Stimulated activated CD4-positive, alpha-beta T cell treated with anti-CD3 and anti-CD28 coated beads, Interleukin-4, amount 100 ng/mL, for 1 hour (primary cell): ENCODE measurements at places on chromosomes 2 and 18.

GRCh38 chr2:215808996-215809395, 204.4 kb downstream of the MREG start:
- no peak for DNase-seq

DNA sequence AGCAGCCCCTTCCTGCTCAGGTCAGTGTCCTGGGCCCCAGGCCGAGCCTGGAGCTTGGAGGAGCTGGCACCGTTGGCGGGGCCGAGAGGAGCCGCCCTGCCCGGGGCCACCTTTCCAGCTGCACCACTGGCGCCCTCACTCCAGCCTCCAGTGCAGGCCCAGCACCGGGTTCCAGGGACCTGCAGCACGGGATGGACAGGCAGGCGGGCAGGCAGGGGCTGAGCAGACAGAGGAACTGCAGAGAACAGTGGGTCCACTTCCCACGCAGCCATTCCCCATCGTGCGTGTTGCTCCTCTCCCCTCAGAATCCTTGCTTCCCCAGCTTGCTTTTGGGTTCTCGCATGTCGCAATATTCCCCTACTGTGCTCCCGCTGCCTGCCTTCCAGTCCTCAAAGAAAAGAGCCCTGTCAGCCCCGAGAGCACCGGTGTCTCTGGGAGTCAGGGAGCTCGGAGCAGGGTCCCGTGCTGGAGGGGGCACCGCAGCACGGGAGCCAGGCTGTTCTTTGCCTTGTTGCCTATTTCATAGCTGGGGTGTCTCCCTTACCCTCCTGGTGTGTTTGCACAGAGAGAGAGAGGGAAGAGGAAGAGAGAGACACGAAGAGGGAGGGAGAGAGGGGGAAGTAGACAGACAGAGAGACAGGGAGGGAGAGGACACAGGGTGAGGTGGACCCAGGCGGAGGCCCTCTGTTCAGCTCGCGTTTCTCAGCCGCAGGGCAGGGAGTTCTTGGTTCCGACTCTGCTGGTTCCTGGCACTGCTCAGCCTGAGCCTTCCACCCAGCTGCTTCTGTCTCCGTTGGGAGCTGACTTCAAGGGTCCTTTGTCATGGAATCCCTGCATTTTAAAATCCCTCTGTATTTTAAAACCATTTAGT, 126.0 kb downstream of the MBP start:
- no peak for DNase-seq

DNA sequence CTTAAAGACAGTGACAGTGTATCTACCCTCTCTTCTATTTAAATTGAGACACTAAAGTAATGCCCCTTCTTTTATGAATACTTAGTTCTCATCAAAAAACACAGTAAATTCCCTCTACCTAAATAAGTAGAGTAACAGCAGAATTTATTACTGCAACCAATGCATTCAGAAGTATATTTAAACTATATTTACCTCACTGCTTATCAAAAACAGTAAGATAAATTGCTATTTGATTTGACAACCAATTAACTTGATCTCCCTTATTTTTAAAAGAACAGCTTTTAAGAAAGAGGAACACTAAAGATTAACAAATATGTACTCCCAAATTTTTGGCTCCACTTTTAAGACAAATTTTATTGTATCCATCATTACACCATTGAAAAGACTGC, 4.8 kb downstream of the SATB2 start:
- DNase-seq = no peak

- no peak for DNase-seq
Measured at GRCh38 chr2:66815886-66816285, 381.0 kb downstream of the MEIS1 start.

GRCh38 chr2:9954136-9954535, 2.6 kb downstream of the GRHL1 start:
- DNase-seq = no peak

DNA sequence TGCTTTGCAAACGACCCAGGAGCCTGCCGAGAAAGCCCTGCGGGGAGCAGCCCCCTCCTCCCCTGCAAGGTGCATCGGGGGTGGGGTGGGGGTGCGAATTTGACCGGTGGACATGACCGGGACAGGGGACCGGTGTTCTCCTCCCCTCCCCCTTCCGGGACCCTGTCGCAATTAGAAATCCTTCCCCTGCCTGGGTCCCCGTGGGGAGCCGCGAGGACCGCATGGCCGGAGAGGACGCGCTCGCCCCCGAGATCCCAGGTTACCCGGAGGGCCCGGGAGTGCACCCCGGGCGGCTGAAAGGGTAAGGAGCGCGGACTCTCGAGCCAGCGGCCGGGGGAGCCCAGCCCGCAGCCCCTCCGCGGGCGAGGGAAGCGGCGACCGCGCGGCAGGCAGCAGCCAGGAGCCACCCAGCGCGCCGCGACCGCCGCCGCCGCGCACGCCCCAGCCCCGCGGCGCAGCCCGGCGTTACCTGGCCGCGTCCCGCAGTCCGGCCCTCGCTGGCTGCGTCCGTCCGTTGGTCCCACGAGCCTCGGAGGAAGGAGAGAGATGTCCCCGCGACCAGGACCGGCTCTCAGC, 482 bp downstream of the DLGAP1 start:
- no peak for DNase-seq

- DNase-seq = no peak
Measured at GRCh38 chr18:22705328-22705727, 227.8 kb upstream of the RBBP8 start.

GRCh38 chr2:41933585-41934320, 114.1 kb upstream of the PKDCC start:
- no peak for DNase-seq

GRCh38 chr18:49207361-49207760, 253.1 kb downstream of the DYM start:
- no peak for DNase-seq

DNA sequence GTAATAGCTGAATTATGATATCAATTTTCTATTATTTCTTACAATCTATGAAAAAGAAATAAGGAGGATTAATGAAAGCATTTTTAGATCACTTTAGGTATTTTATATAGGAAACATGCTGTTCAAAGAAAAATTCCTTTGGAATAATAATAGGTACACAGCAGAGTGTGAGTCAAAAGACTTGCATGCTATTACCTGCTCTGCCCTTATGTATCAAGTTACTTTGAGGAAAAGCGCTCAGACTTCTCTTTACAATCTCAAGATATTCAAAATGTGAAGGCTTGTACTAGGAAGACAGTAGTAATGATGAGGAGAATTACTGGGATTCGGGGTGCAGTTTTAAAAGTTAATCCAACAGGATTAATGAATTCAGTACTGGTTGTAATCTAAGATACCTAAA, 29.1 kb upstream of the RNU4ATAC start:
- no peak for DNase-seq

GRCh38 chr18:13726972-13727331, 479 bp downstream of the RNMT start:
- peak; percentile 26 for DNase-seq

- no peak for DNase-seq
Measured at GRCh38 chr2:88521445-88522073, 69.1 kb upstream of the FOXI3 start.

DNA sequence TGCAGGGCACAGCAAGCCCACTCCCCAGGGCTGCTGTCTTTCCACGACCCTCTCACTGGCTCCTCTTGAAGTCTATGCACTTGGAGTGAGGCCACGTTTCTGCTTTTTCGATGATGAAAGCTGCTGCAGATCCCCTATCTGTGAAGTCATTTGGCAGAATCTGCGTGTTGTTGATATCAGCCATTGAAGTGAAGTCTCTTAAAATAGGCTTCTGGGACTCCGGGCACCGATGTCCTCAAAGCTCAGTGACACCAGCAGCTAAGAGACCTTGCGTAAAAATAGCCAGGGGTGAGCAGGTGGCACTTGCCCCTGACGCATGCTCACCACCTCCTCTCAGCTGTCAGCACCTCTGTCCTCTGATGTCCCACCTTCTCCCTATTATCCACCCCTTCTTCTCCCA, 89.4 kb upstream of the FHL2 start:
- DNase-seq = no peak

DNA sequence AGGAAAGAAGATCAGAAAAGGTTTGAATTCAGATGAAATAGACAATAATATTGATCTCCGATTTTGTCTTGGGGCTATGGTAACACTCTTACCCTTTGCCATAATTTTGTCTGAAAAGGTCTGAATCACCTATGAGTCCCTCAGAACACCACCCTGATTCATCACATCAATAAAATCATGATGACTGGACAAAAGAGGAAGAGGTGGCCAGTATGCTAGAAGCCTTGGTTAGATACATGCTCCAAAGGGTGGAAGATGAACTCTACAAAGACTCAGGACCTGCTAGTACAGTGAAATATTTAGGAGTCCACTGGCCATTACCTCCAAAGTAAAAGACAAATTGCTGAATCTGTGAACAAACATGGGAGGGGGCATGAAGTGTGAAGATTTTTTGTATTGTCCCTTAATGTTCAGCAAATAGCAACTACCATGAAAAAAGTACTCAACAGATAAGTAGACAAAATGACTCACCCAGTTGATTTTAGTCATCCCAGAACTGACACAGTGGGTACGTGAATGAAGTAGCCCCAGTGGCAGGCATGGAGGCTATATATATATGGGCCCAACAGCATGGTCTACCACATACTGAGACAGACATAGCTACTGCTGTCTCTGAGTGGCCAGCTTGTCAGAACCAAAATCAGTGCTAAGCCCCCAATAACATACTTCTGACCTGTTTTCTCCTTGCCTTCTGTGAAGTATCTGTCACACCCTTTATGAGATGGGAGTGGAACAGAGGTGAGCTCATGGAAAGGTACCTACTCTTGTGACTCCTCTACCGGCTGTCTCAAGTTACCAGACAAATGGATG, 36.5 kb upstream of the GLS start:
- peak; percentile 26 for DNase-seq

GRCh38 chr18:2826581-2826980, 20.2 kb upstream of the EMILIN2 start:
- DNase-seq = no peak

- no peak for DNase-seq
Measured at GRCh38 chr2:226451486-226451885, 348.1 kb downstream of the IRS1 start.

DNA sequence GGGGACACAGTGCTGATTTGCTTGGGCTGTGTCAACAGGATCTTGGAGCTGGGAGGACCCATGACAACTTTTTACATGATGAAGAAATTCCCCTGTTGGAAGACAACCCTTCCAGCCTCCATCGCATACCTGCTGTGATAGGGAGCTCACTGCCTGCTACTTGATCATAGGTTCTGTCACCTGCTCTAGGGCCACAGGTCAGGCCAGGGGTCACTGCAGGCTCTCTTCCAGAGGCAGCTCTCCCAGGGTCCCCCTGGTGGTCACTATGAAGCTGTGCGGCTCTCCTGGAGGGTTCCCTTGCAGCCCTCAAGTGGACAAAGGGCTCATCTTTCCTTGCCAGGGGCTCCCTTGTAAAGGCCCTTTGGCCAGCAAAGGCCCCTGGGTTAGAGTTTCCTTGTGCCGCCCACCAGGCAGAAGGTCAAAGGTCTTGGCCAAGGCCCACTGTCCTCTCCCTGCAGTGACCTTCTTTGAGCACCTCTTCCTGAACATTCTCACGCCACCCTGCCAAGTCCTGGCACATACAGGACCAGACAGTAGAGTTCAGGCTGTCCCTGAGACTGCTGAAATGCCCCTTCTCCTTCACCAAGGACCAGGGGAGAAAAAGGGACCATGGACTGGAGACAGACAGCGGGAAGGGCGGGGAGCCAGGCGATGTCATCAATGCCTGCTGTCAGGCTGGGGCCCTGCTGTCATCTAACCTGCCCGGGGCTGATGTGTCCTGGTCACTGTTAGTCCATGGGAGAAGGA, 345.1 kb downstream of the DYSF start:
- no peak for DNase-seq

DNA sequence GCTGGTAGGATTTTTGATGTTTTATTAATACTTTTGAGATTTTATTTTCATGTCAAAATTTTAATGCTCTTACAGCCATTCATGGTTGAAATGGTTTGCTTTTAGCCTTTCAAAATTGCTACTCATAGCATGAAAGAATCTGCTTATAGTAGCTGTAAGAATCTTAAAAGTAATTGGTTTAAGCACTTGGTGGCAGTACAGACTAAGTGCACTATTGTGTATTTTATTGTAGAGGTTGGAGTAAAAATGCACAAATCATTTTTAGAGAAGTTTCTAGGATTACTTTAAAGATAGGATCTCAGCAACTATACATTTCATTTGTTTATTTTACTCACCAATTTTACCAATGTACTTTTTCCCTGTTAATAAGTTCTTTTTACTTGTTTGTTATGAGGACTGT, 205.8 kb downstream of the SPAG16 start:
- no peak for DNase-seq

GRCh38 chr2:1236606-1237005, 176.7 kb upstream of the TPO start:
- DNase-seq = no peak

DNA sequence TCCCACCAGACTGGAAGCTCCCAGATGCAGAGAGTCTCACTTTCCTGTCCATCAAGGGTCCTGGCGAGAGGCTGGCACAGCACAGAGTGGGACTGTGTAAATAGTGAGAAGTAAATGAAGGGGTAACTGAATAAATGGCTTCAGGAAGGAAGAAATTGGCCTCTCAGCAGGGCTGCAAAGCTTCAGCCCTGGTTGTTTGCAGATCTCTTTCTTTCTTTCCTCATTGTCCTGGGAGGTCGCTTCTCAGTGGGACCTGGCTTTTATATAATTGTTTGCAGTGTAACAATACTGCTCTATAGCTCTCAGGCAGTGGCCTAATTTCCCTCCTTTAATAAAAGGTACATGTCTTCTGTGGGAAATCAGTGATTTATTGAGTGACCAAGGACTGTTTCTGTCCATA, 74.9 kb upstream of the GPR45 start:
- no peak for DNase-seq

GRCh38 chr2:53784436-53784835, 2.3 kb downstream of the ASB3 start:
- no peak for DNase-seq

GRCh38 chr2:191676790-191677645, 918 bp upstream of the NABP1 start:
- peak; percentile 30 for DNase-seq

- DNase-seq = peak; percentile 27
Measured at GRCh38 chr2:10057231-10058107, 14.1 kb downstream of the KLF11 start.

- no peak for DNase-seq
Measured at GRCh38 chr2:220572385-220572784, 945.0 kb downstream of the SLC4A3 start.

DNA sequence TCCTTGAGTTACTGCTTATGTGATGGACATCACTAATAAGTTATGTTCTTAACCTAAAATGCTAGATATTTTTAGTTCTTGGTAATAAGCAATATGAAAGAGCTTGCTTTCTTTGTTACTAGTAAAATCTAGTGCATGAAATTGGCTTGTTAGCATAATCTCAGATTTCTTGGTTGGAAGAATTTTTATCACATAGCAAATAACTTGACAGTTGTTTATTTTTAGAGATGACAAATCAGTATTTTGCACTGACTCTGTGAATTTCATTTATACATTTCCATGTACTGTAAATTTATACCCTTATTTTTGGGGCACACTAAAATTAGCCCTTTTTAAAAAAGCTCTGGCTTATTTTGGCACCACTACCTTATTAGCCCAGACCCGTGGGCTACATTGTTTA, 45.6 kb downstream of the LCLAT1 start:
- no peak for DNase-seq

GRCh38 chr2:238784671-238785527, 63.0 kb upstream of the TWIST2 start:
- DNase-seq = peak; percentile 65

GRCh38 chr2:12050396-12050795, 304.0 kb downstream of the LPIN1 start:
- DNase-seq = no peak

- DNase-seq = no peak
Measured at GRCh38 chr2:148642891-148643416, 1.6 kb upstream of the EPC2 start.
